ENCODE measurements at places on chromosomes 11 and 22. TPM values are rescaled to one million over a fixed set of nuclear protein-coding genes. Genes with fewer than 3 reads are reported as not detected.
A peak's percentile ranks its signal among the peaks of the same experiment; 100 is the strongest.

The PIH1D2 gene
- total RNA-seq = 2.0 TPM

GRCh38 chr11:112922606-112923005 is 38.6 kb upstream of the NCAM1 start:
- H3K4me3 ChIP-seq = no peak overlapping the region
- DNase-seq = peak; percentile 76

DNA sequence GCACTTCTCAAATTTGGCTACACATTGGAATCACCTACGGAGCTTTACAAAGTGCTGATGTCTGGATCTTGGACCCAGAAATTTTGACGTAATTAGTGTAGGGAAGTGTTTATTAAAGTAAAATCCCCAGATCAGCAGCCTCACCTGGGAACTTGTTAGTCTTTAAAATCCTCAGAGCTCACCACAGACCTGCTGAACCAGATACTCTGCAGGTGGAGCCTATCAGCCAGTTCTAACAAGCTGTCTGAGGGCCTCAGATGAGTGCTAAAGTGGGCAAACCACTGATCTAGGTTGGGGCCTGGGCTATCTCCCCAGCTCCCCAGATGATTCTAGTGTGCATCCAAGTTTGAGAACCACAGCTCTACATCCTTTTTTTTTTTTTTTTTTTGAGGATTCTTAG is 436.0 kb downstream of the ETS1 start:
- H3K27ac ChIP-seq = no peak overlapping the region
- no peak overlapping the region for H3K4me3 ChIP-seq
- peaks cover 6% of the 10 kb centered on the region for H3K4me1 ChIP-seq
- no peaks in the 10 kb centered on the region for H3K36me3 ChIP-seq
- no peaks in the 10 kb centered on the region for H3K27me3 ChIP-seq
- no peak for DNase-seq

DNA sequence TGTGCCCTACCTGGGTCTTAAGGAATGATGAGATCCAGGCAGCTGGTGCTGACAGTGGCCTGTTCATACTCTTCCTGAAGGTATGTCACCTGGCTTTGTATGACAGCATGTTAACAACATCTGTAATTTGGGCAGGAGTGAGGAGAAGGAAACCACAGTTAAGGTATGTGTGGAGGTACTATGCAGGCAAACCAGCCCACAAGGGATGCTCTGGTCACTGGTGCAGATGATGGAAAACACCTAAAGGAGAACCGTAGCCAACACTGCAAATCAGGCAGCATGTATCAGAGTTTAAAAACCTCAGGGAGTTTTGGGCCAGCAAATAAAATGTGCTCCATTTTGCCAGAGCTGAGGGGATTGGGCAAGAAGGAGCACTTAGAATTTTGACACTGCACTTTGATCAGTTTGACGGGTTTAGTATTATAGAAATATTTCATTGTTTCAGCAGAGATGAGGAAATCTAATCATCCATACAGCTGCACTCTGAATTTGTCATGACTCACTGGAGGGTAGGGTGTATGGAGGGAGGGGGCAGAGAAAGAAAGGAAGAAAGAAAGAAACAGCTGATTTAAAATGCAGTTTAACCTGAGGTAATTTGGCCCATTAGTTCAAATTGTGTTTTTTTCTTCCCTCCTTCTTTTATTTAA is 260.9 kb downstream of the KIRREL3 start:
- no peaks in the 10 kb centered on the region for H3K36me3 ChIP-seq
- no peak for DNase-seq
- H3K27me3 ChIP-seq = peaks cover 14% of the 10 kb centered on the region
- no peak overlapping the region for H3K4me3 ChIP-seq

GRCh38 chr22:43837666-43838065 is 24.6 kb downstream of the SULT4A1 start:
- no peaks in the 10 kb centered on the region for H3K4me1 ChIP-seq
- H3K27ac ChIP-seq = no peak overlapping the region
- no peaks in the 10 kb centered on the region for H3K27me3 ChIP-seq
- peaks cover 5% of the 10 kb centered on the region for H3K36me3 ChIP-seq

The APOA5 gene
- not detected for total RNA-seq

DNA sequence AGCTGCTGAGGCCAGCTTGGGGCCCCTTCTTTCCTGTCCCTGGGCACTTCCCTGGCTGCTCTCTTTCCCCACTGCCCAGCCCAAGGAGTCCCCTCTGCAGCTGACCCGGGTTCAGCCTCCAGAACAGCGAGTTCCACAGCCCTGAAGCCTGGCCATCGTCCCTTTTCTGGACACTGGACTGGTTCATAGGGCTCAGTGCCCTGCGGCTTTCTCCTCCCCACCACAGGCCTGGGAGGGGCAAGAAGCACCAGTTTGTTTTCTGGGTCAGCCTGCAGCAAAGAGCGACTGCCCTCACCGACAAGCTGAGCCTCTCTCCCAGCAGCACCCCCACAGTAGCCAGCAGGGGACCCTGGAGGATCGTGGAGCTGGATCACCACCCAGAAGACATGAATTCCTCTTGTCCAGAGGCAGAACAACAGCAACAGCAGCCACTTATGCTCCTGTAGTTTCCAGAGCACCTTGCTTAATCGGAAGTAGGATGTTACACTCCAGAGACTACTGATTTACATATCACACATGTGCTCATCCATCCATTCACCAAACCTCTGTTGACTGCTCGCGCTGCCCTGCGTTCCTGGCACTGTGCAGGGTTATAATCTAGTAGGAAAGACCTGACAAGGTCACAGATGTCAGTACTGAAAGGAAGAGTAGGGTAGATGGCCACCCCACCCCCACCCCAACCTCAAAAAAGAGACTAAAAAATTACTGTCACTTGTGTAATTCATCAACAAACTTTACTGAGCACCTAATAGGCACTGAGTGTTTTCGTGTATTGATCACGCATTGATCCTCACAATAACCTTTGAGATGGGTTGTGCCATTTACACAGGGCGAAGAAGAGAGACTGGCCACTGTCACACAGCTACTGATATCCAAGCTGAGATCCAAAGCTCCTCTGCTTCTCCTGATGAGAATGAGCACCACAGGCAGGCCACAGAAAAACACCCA is 13.0 kb upstream of the CXCR5 start:
- DNase-seq = peak; percentile 69
- peak overlapping the region; percentile 64 for H3K27ac ChIP-seq
- H3K4me1 ChIP-seq = no peaks in the 10 kb centered on the region
- no peaks in the 10 kb centered on the region for H3K36me3 ChIP-seq
- H3K4me3 ChIP-seq = no peak overlapping the region

DNA sequence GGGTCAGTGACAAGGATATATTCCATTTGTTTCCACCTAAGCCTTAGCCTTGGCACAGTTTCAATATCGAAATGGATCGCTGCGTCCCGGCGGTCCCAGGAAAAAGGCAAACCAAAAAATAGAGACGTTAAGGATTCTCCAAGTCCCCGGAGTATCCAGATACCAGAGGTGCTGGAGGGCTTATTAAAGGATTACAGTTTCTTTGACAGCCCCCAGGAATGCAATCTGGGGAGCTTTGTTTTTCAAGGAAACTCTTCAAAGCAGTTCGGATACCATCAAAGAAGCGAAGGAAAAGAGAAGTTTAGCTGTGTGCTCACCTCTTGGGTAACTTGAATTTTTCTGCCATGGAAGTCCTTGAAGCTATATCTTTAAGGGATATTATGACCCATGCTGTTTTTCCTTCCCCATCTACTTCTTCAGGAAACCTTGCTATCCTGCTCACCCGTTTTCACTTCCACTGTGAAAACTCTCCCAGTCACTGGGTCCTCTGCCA is 600 bp upstream of the GPR83 start:
- DNase-seq = no peak
- H3K27ac ChIP-seq = no peak overlapping the region
- peaks cover 41% of the 10 kb centered on the region for H3K27me3 ChIP-seq

The C1QTNF4 gene
- total RNA-seq = 9.9 TPM

The MUC2 gene
- total RNA-seq = not detected

GRCh38 chr11:69894648-69895047 is 75.4 kb upstream of the FGF3 start:
- H3K27me3 ChIP-seq = peaks cover 4% of the 10 kb centered on the region
- DNase-seq = no peak
- no peak overlapping the region for H3K27ac ChIP-seq
- H3K4me3 ChIP-seq = no peak overlapping the region
- H3K36me3 ChIP-seq = no peaks in the 10 kb centered on the region

DNA sequence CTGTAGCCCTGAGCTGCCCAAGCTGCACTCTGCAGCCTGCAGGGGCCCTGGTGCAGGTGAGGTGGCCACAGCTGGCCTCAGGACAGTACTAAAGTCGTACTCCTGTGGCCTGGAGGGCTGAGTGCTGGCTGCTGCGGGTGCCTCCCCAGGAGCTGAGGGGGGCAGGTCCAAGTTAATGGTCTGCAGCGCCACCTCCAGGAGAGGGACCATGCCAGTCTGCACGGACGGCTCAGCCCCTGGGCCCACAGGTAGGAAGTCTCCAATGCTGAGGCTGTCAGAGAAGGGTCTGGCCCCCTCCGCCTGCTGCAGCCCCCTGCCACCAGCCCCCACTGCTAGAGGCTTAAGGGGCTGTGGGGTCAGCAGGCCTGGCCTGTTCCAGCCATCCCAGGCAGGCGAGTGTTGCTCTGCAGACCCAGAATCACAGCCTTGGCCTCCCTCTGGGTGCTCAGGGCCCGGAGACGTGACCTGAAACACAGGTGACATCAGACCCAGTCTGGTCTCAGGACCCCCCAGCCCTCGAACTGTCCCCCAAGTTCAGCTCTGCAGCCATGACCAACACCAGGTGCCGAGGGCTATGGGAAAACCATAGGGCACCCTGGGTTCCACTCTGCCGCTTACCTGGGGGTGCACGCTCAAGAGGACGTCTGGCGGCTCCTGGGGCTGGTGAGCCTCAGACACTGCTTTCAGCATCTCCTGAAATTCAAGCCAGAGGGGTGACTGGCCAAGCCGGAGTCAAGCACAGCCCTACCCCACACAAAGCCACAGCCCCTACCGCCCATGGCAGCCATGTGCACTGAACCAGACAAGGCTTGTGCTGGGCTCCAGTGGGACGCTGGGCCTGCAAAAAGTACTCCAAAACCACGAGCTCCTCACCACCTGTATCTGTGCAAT is 20.8 kb downstream of the SELENOO start:
- H3K27me3 ChIP-seq = no peaks in the 10 kb centered on the region
- H3K4me1 ChIP-seq = no peaks in the 10 kb centered on the region

DNA sequence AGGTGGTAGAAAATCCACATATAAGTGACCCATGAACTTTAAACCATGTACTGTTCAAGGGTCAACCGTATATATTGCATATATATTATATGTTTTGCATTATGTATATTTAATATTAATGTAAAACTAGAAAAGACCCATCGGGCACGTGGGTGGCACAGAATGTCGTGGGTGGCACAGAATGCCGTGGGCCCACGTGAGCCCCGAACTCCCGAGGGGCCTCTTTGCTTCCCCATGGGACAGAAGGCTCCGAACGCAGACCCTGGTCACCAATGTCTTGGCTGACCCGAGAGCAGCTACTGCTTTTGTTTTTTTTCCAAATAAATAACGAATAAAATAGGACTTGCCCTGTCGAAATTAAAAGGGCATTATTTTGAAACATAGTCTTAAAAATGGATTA is 415.4 kb downstream of the BRD1 start:
- H3K4me1 ChIP-seq = no peaks in the 10 kb centered on the region
- no peak overlapping the region for H3K27ac ChIP-seq
- no peak overlapping the region for H3K4me3 ChIP-seq

The SLC5A1 gene
- not detected for total RNA-seq

DNA sequence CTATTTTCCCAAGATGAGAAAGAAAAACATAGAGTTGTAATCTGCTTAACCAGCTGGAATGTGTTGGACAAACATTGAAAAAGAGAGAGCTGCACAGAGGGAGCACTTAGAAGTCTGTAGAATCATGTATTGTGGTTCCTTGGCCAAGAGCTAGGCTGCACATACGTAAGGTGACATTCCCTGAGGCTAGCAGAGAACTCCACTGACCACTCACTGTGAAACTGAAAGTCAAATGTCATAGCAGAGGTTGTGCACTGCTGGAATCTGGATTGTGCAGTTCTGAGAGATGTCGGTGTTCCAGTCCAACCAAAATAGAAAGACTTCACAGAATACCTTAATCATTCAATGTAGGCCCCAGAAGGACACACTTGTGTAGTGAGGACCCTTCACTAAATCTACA is 772.8 kb upstream of the RAG2 start:
- no peaks in the 10 kb centered on the region for H3K4me1 ChIP-seq
- H3K27me3 ChIP-seq = no peaks in the 10 kb centered on the region
- H3K36me3 ChIP-seq = no peaks in the 10 kb centered on the region
- no peak overlapping the region for H3K4me3 ChIP-seq

- DNase-seq = no peak
- H3K4me1 ChIP-seq = no peaks in the 10 kb centered on the region
- H3K27ac ChIP-seq = no peak overlapping the region
- H3K36me3 ChIP-seq = peaks cover 23% of the 10 kb centered on the region
- no peak overlapping the region for H3K4me3 ChIP-seq
These were observed 7.0 kb upstream of the CASTOR1 start for GRCh38 chr22:30296324-30296723.

The APOBEC3G gene
- total RNA-seq = 30.7 TPM

DNA sequence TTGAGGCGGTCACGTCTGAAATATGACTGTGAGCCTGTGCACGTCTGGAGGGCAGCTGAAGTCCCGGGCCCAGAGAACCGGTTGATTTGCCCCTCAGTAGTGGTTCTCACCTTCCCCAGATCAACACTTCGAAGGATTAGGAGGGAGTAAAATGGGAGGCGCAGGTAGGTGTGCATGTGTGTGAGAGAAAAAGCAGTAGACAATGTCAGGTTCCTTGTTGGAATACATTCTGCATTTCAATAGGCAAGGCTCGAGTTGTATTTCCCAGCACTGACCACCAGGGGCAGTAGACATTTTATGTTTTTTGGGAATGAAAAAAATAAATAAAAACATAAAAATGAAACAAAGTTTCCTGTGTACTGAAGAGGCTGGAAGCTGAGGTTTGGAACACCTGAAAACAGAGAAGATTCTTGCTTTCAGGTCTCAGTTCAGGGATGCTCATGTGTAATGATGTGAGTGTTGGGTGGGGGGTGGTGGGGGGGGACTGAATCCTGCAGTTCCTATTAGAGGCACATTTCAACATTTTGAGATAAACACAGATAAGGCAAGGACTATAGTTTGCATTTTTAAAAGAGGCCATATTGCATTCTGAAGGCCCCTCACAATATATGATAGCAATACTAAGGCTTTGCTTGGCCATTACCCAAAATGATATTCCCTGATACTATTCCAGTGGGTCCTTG is 333.9 kb downstream of the CADM1 start:
- H3K4me3 ChIP-seq = no peak overlapping the region
- H3K27ac ChIP-seq = no peak overlapping the region
- peak; percentile 75 for DNase-seq
- no peaks in the 10 kb centered on the region for H3K27me3 ChIP-seq

GRCh38 chr22:47000256-47000655 is 237.8 kb downstream of the TBC1D22A start:
- no peaks in the 10 kb centered on the region for H3K4me1 ChIP-seq
- DNase-seq = no peak
- peaks cover 25% of the 10 kb centered on the region for H3K36me3 ChIP-seq
- no peak overlapping the region for H3K27ac ChIP-seq

The SLC17A6 gene
- total RNA-seq = not detected

The GNAZ gene
- 17.9 TPM for total RNA-seq

The RFPL1 gene
- total RNA-seq = not detected

The SYCE3 gene
- total RNA-seq = not detected

Data from endodermal cell (in vitro differentiated cells).